ENCODE measurements at places on chromosomes 2 and 18.
A peak's percentile ranks its signal among the peaks of the same experiment; 100 is the strongest.

- no peak for DNase-seq
These were observed 41.4 kb downstream of the XDH start for GRCh38 chr2:31373127-31373526.

DNA sequence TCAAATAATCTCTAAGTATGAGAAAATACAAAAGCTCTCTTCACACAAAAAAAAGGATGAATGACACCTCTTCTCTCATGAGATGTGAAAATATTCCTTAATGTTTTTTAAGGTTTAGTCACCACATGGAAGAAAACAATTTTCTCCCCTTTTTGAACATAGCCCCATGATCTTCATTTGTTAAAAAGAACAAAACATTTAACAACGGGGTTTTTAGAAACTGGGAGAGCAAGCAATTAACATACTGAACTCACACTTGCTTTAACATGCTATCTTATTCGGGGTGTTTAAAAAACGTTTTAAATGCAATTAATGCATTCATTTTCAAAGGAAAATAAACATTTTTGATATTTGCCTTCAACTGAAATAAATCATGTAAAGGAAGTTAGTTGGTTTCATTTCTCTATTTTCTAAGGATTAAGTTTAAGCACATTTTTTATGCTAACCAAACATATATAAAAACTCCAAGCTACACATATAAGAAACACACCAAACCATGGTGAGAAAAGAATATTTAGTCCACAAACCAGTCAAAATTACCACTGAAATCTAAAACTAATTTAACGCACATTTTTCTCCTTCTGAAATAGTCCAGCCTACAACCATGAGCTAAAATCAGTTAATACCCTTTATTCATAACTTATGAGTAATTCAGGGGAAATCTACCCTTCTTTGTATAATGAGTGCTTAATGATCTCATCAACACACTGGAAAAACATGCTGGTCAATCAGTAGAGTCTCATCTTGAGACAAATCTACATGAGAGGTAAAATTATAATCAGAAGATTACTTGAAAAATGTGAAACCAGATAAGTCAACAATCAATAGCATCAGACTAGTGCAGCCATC, 8.2 kb downstream of the FBXO11 start:
- DNase-seq: no peak

DNA sequence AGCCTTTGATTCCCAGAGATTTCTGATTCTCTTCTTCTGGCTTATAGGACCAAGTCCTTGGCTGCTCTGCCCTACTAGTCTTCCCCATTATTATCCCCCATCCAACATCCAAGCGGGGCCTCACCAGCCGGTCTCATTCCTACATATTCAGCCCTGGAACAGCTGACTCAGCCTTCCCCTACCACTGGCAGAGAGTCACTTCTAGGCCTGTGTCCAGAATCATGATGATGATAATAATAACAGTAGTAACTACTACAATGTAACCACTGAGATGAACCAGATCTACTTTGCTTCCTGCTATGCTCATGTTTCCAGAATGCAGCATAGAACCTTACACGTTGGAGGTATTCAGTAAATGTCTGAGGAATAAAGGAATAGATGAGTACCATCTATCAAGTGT, 295.2 kb downstream of the SRBD1 start:
- DNase-seq: no peak

DNA sequence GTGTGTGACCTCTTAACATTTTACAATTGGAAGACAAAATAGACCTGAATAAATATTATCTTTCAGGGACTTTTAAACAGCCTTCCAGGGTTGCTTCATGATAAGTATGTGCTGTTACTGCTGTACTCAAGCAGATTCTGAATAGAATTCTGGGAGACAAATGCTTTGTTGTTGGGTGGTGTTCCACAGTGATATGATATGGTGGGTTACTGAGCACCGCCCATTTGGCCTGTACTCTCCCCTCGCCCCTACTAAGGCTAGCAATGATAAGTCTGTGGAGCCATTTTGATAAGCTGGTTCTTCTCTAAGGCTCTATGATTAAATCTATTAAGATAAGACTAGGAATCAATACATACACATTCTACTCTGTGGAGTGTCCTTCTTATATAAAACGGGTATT, 89.8 kb upstream of the ITGA4 start:
- no peak for DNase-seq

DNA sequence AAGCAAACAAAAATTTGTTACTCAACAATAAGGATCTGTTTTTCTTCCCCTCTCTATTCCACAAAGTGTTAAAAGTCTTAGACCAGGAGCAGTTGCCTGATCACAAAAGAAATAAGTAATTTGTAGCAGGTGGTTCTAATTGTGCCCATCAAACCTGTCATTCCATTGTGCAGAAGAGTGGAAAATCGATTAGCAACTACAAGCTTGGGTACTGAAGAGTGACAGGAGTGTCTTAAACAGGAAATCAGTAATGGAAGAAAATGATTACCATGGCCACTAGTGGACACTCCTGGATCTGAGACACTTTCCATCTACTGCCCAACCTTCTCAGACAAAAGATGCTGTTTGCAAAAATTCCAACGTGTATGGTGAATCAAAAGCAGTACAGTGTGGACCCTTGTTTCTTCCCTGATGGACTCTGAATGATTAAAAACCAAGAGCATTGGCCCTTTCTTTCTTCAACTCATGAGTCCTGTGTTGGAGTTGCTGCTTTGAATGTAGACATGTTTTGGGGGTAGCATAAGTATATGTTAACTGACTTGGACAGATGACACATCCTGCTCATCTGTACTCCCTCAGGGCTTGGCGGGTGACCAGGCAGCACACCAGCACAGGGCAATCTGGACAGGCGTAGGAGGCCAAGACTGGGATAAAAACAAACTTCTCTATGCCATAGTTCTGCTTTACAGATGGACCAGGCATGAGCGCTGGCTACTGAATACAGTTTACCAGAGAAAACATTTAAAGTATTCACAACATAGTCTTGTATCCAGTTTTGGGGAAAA, 51.9 kb downstream of the PLA2R1 start:
- DNase-seq: no peak

- DNase-seq: no peak
These were observed 222.0 kb downstream of the KLHL29 start for GRCh38 chr2:23606968-23607367.

- DNase-seq: no peak
These were observed 5.1 kb downstream of the GPR75 start for GRCh38 chr2:53854678-53855077.

- DNase-seq: no peak
These were observed 135.4 kb downstream of the L3MBTL4 start for GRCh38 chr18:6279308-6279707.

DNA sequence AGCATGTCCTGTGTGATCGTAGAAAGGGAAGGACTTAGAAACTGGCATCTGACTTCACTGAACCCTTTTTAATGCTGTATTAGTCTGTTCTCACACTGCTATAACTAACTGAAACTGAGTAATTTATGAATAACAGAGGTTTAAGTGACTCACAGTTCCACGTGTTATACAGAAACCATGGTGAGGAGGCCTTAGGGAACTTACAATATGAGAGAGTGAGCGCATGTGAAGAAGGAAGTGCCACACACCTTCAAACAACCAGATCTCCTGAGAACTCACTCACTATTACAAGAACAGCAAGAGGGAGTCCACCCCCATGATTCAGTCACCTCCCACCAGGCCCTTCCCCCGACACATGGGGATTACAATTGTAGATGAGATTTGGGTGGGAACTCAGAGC, 811.3 kb downstream of the CPS1 start:
- no peak for DNase-seq

- DNase-seq: no peak
These were observed 72.3 kb upstream of the RIOK3 start for GRCh38 chr18:23380817-23381216.

GRCh38 chr2:134170294-134170693, 83.6 kb upstream of the MGAT5 start:
- no peak for DNase-seq

GRCh38 chr2:32922501-32922900, 24.3 kb upstream of the LTBP1 start:
- no peak for DNase-seq

- no peak for DNase-seq
These were observed 97.4 kb downstream of the PLB1 start for GRCh38 chr2:28593160-28593755.

- no peak for DNase-seq
These were observed 15.3 kb downstream of the CAPN10 start for GRCh38 chr2:240601831-240602160.

GRCh38 chr2:224881846-224882245, 160.4 kb downstream of the DOCK10 start:
- no peak for DNase-seq

- no peak for DNase-seq
These were observed 94.1 kb downstream of the FAM161A start for GRCh38 chr2:61759718-61760117.

DNA sequence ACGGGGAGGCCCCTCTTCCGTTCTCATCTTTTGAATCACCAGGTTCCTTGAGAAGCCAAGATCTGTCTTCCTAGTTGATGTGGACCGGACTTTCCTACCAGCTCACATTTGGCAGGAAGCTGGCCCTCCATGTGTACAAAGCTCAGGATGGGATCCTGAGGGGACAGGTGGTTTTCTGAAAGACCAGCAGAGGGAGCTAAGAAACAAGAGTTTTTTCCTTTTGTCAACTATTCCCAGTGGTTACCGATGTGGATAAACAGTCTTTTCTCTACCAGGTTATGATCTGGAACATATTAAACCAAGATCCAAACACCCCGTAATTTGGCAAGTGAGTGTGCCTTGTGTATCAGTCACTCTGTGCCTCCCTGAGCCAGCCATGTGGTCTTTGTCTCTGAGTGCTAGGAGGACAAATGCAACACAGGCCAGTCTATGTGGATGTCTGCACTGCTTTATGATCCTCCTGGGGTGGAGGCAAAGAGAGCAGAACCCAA, 25.1 kb upstream of the ARHGAP25 start:
- no peak for DNase-seq

- no peak for DNase-seq
These were observed 13.1 kb upstream of the PLEK start for GRCh38 chr2:68351997-68352396.

GRCh38 chr2:59694176-59694575, 859.3 kb downstream of the BCL11A start:
- no peak for DNase-seq

DNA sequence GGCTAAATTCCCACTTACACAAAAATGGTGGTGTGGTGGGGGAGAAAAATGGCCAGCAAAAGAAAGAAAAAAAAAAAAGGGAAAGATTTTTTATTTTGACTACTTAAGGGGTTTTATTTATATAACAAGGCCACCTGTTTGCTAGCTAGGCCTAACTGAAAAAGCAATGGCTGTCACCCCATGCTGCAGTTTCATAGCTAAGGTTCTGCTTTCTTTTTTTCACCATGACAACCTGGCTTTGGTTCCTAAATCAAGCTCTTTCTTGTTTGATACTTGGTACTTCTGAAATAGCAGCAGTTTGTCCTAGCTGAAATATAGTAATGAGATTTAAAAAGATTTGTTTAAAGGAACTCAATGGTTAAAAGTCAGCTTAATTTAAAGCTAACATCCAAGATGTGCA, 433.2 kb upstream of the MEX3C start:
- no peak for DNase-seq

- DNase-seq: no peak
These were observed 20.8 kb upstream of the MGAT5 start for GRCh38 chr2:134232868-134233727.

DNA sequence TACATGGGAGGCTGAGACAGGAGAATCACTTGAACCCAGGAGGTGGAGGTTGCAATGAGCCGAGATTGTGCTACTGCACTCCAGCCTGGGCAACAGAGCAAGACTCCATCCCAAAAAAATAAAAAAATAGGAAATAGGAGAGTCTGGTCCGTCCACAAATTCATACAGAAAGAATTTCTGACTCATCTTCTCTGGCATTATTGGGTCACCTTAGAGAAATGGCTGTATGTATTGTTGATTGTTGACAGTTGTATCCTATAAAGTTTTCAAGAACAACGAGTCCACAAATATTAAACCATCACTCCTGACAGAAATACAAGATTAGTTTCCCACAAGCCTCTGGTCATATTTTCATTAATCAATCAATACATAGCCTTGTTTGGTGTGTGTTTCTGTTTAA, 20.4 kb downstream of the RBM43 start:
- no peak for DNase-seq

DNA sequence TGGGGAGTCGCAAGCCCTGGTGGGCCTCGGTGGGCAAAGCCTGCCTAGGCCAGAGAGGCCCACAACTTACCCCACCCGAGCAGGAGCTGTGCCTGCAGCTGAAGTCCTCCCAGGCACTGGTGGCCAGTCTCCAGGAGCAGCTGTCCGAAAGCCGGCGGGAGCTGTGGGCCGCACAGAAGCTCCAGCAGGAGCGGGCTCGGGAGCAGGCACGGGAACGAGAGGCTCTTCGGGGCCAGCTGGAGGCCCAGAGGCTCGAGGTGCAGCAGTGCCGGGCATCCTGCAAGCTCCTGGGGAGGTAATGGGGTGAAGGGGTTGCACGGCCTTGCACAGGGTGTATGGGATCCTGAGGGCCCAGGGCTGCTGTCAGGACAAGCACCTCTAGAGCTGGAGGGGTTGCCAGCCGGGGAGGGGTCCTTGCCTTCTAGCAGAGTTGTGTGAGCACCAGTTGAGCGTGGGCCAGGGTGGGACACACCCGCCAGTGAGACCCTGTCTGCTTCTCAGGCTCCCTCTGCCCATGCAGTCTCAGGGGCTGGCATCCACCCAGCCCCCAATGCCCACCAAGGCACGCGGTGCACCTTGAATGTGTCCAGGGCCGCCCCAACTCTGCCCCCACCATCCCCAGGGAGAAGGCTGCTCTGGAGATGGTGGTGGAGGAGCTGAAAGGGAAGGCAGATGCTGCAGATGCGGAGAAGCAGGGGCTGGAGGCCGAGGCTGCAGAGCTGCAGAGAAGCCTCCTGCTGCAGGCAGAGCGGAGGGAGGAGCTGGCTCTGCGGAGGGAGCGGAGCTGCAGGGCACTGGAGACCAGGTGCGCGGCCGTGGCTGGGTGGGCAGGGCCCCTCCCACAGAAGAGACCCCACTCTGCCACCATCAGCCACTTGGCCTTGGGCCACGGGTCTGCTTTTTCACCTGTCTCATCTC, 27.2 kb downstream of the CROCC2 start:
- no peak for DNase-seq

GRCh38 chr2:152420936-152421335, 86.0 kb downstream of the FMNL2 start:
- DNase-seq: no peak

GRCh38 chr2:234951664-234952269, at the start of gene SH3BP4:
Gene SH3BP4 (plus strand): TSS chr2:234952017. CDS start chr2:235035003, 82,986 bp downstream.
- DNase-seq: peak; percentile 71
